ENCODE measurements at places on chromosomes 5 and 9.
A peak's percentile ranks its signal among the peaks of the same experiment; 100 is the strongest.

DNA sequence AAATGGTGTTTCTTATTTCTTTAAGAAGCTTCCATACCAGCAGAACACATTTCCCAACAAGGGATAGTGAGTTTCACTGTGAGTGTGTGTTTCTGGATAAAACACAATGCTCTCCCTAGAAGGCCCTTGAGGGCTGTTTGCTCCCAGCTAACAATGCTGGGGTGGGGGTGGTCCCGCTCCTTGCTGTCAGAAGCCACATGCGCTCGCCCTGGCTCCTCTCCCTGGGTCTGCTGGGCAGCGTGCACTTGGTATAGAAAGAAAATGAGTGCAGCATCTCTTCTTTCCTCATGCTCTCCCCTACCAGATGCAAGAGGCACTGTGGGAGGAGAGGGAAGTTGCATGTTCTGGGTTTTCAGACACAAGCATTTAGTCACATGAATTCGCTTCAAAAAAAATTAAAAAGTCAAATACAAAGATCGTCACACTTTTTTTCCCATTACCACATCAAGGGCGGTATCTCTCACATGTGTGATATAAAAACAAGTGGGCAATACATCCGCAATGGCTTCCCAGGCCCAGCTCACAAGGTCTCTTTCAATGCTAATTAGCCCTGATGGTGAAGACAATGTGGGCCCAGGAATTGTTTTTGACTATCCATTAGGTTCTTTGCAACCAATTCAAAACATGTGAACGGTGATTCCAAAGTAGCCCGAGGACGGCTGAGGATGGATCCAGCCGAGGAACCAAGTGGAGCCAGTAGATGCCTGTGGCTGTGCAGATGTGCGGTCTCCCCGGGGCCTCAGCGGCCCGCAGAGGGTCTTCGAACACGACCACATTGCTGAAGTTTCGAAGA is 603.6 kb downstream of the IRX1 start:
- DNase-seq = no peak

DNA sequence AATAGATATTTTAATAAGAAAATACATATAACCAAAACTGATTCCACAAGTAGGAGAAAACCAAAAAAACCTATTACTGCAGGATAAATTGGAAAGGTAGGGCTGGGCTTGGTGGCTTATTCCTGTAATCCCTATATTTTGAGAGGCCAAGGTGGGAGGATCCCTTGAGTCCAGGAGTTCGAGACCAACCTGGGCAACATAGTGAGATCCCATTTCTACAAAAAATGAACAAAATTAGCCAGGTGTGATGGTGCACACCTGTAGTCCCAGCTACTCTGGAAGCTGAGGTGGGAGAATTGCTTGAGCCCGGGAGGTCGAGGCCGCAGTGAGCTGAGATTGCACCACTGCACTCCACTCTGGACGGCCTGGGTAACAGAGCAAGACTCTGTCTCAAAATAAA is 189.2 kb upstream of the IER5L start:
- DNase-seq = no peak

DNA sequence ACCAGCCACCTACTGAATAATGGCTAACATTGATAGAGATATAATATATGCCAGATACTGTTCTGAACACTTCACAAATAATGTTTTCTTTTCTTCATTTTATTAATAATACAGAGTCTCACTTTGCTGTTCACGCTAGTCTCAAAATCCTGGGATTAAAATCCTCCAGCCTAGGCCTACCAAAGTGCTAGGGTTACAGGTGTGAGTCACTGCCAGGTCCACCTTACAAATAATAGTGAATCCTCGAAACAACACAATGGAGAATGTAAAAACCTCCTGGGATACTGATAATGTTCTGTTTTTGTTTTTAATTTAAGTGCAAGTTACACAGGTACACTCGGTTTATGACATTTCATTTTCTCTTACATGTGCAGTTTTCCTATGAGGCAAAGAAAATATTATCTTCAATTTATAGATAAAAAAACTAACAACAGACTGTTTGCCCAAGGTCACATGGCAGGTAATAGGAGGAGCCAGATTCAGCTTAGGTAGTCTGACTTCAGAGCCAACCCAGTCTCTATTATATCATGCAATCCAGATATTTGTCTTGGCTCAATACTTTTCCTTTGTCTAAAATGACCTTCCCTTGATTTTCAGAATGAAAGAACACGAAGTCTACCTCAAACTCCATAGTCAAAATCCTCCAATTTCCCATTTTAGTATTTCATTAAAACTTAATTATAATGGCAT is 7.8 kb downstream of the ZFR start:
- DNase-seq = no peak

DNA sequence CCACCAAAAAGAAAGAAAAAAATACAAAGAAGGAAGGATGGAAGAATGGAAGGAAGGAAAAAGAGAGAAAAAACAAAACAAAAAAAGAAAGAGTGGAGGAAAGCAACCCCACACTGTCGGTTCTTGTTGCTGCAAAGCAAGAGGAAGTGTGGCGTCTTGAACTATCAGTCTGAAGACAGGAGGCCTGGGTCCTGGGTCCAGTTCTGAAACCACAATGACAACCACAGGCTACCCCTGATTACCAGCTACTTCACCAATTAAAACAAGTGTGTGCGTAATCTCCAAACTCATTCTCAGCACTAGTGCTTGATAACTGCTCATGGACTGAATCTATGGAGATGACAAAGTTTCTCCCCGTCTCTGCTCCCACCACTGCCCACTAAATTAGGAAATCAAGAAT is 93.7 kb downstream of the RASEF start:
- DNase-seq = no peak

- DNase-seq = peak; percentile 58
These were observed 6.4 kb upstream of the RALGDS start for GRCh38 chr9:133127340-133127981.

GRCh38 chr9:20872340-20872977 is 159.0 kb downstream of the HACD4 start:
- no peak for DNase-seq

- DNase-seq = no peak
These were observed 38.4 kb upstream of the RECK start for GRCh38 chr9:35998333-35998732.

DNA sequence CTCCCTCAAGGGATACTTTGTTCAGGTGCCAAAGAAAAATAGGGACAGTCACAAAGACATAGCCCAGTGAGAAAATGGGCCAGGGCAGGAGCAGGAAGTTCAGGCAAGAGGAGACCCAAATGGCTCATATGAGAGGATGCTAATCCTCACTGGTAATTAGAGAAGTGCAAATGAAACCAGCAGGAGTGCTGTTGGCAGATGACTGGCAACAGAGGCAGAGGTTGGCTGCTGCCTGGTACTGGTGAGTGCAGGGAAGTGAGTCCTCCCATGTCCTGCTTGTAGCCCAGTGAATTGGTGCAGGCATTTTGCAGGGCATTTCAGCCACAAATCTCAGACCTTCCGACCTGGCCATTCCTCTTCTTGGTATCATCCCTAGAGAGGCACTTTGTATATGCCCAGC is 23.5 kb downstream of the ODF2 start:
- no peak for DNase-seq

GRCh38 chr9:127463382-127463781 is 12.1 kb downstream of the LRSAM1 start:
- DNase-seq = no peak

GRCh38 chr9:4366591-4367330 is 66.9 kb upstream of the GLIS3 start:
- no peak for DNase-seq

- DNase-seq = no peak
These were observed 93.1 kb downstream of the ANKRD55 start for GRCh38 chr5:56140073-56140472.

GRCh38 chr5:170225326-170226128 is 7.3 kb upstream of the C5orf58 start:
- DNase-seq = peak; percentile 61

GRCh38 chr9:74872619-74873233 is 15.0 kb downstream of the TRPM6 start:
- no peak for DNase-seq

GRCh38 chr5:169142264-169142970 is 158.5 kb downstream of the SLIT3 start:
- no peak for DNase-seq

DNA sequence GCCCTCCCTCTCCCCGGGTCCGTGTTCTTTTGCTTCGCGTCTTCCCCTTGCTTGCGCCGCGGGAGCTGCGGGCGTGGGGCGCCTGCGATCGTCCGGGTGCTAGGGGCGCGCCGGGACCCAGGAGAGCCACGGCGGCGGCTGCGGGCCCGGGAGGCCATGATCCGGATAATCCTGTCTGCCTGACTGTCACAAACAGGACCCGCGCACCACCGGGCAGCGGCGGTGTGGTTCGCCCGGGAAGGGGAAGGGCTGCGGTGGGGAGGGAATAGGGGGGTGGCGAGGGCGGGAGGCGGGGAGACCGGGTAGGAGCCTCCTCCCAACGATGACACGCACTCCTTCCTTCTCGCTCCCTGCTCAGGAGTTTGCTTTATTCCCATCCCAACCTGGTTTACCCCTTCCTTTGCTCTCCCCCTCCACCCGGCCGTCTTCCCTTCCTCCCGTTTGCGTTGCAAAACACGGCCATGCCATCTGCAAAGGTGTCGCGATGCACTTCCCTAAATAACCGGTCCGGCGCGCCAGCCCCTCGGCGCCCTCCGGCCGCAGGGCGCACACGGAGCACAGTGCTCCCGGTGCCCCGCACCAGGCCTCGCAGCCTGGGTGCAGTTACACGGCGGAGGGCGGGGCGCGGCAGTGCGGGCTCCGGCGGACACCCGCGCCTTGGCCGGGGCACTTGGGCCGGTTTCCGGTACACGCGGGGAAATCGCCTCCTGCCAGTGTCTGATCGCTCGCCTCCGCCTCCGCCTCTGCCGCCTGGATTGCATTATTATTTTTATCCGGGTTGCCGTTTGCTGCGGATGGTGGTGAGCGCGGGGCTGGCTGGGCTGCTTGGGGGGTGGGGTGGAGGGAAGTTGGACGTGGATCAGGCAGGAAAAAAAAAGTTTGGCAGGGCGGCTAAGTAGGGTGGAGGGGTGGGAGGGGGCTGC is 1.5 kb downstream of the SMARCA2 start:
- DNase-seq = peak; percentile 62

GRCh38 chr5:174675916-174676315 is 48.5 kb upstream of the MSX2 start:
- DNase-seq = no peak

- DNase-seq = no peak
These were observed 1641.5 kb upstream of the C9orf72 start for GRCh38 chr9:29214690-29215253.

DNA sequence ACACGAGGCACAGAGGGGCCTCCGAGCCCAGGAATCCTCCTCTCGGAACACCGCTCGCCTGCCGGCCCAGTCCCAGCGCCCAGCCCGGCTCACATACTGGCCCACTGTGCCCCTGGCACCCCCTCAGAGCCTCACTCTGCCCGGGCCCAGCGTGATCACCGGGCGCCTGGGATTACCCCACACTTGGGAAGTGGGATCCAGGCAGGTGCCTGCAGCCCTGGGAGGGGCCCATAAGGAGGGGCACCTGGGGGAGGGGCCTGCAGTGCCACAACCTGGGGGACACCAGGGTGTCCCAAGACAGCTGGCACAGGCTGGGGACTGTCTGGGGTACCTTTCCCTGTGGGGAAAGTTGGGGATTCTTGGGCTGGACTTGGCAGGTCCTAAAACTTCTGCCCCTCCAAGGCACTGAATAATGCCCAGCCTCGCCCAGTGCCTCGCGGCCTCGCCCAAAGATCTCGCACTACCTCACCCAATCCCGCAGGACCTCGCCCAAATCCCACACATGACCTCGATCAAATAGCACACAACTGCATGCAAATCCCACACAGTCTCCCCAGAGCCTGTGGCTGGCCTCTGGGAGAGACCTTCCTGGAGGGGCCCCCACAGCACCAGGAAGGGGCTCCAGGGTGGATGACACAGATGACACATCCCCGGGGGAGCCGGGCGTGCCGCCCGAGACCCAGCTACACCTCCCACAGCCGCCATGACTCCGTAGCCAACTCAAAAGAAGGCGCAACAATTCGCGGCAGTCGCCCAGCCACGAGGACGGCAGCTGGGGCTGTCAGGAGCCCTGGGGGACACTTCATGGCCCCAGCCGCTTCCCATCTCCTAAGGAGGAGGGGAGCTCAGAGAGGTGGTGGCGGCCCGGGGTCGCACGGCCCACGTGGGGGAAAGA is 13.7 kb downstream of the NOTCH1 start:
- DNase-seq = no peak

- DNase-seq = no peak
These were observed 18.3 kb upstream of the IRX4 start for GRCh38 chr5:1901061-1901460.

DNA sequence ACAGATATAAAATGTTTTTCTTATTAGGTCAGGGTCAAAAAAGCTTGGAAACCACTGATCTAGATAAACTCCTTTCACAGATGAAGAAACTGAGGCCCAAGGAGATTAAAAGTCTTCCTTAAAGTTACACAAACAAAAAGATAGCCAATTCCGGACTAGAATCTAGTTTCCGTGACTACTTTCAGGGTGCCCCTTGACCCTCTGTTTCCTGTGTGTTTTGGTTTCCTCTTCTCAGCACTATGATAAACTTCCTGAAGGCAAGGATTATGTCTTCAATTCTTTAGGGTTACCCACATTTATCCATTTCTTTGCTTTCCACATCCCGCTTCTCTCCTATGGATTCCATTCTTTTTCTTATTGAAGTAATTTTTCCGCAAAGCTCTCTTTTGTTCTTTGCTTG is 83.1 kb downstream of the ADAMTS12 start:
- no peak for DNase-seq
